GM12878 (cell line): ENCODE measurements at places on chromosomes 11 and 22.
A peak's percentile ranks its signal among the peaks of the same experiment; 100 is the strongest.

GRCh38 chr11:128832121-128832497 is 35.0 kb downstream of the KCNJ1 start:
- H3K4me1 ChIP-seq, result peaks cover 27% of the 10 kb centered on the region
- H3K27me3 ChIP-seq, result no peaks in the 10 kb centered on the region
- peak overlapping the region; percentile 41 for H3K27ac ChIP-seq
- peak overlapping the region; percentile 28; the same call in 1 of the 2 replicates for H3K4me3 ChIP-seq
- DNase-seq, result peak; percentile 40
- no peaks in the 10 kb centered on the region for H3K36me3 ChIP-seq

DNA sequence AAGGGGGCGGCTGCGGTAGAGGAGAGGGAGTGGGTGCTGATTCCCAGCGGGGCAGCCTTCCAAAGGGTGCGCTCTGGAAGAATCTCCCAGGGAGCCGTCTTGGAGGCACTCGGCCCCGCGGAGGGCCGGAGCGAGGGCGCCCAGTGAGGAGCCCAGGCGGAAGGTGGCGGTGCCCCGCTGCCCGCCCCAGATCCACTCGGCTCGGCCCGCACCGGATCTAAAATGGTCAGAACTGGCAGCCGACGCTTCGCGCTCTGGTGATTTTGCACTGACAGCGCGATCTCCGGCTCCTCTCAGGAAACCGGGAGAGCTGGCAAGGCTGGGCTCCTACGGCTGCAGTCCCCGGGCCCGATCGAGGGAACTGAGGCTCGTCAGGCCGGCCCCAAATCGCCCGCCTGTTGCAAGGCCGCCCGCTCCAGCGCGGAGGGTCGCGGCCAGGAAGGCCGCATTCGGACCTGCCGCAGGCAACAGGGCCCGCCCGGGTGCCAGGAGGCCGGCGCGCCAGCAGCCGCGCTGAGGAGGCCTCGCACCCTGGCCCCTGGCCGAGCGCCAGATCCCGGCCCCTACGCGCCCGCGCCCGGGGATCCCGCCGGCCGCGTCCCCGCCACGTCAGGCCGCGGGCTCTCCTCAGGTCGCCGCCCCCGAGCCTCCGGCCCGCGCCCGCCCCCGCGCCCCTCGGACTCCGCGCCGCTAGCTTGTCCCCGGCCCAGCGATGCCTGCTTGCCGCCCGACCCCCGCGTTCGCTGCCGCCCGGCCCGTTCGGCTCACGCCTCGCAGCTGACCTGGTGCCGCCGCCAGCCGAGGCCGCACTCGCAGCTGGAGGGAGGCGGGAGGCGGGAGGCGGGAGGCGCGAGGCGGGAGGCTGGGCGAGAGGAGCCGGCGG is at the start of gene KLHL22:
Gene KLHL22 (minus strand): TSS at position 818 of the 883 bp plus-strand sequence. CDS start 6,584 bp downstream, outside the sequence.
- peaks cover 10% of the 10 kb centered on the region; the same call in 1 of the 2 replicates for H3K4me1 ChIP-seq
- peak within 1 kb of the TSS; percentile 82 for H3K27ac ChIP-seq
- H3K4me3 ChIP-seq, result peak within 1 kb of the TSS; percentile 90
- DNase-seq, result no peak
- H3K36me3 ChIP-seq, result no peaks in the 10 kb centered on the region
- no peaks in the 10 kb centered on the region for H3K27me3 ChIP-seq

DNA sequence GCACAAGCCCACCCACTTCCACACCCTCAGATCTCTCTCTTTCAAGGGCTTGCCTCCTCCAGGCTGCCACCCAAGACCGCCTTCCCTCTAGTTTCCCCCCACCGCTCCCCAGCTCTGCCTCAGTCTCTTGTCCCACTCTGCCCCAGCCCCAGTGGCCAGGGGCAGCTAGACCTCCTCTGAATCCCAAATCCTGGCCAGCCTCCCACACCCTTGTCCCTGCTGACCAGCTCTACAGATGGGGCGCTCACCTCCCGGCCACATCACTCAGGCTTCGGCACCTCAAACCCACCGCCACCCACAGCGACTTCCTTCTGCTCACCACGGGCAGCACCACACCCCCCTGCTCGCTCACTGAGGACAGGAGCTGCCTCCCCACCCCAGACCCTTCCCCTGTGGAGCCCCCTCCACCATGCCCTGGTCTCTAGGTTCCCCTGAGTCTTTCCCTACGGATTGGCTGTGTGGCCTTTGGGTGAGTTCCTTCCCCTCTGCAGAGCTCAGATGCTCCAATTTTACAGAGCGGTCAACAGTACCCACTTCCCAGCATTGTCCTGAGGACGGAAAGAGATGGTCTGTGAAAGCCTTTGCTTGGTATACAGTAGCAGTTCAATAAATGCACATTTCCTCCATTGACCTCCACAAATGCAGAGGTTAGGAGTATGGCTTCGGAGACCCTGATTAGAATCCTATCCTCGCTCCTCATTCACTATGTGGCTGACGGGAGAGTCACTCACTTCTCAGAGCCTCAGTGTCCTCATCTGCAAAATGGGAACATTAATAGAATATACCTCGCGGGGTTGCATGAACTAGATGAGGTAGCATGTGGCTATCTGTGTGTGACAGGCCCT is 11.5 kb upstream of the SPI1 start:
- DNase-seq, result no peak
- no peaks in the 10 kb centered on the region; the same call in 1 of the 2 replicates for H3K36me3 ChIP-seq
- peaks cover 33% of the 10 kb centered on the region for H3K4me1 ChIP-seq
- no peak overlapping the region for H3K4me3 ChIP-seq
- H3K27me3 ChIP-seq, result no peaks in the 10 kb centered on the region
- no peak overlapping the region for H3K27ac ChIP-seq

- H3K4me3 ChIP-seq, result no peak overlapping the region
- H3K36me3 ChIP-seq, result no peaks in the 10 kb centered on the region
- no peaks in the 10 kb centered on the region; the same call in 1 of the 2 replicates for H3K27me3 ChIP-seq
- no peak overlapping the region for H3K27ac ChIP-seq
These were observed 60.0 kb downstream of the MYO7A start for GRCh38 chr11:77187776-77188632.

GRCh38 chr11:130511765-130512164 is 63.3 kb downstream of the ADAMTS15 start:
- no peak for DNase-seq
- H3K4me1 ChIP-seq, result no peaks in the 10 kb centered on the region
- no peak overlapping the region for H3K27ac ChIP-seq
- H3K36me3 ChIP-seq, result no peaks in the 10 kb centered on the region
- H3K4me3 ChIP-seq, result no peak overlapping the region

- DNase-seq, result no peak
- H3K4me3 ChIP-seq, result no peak overlapping the region
- H3K27me3 ChIP-seq, result no peaks in the 10 kb centered on the region
- H3K27ac ChIP-seq, result no peak overlapping the region
These were observed 41.8 kb downstream of the BARX2 start for GRCh38 chr11:129417458-129417857.

GRCh38 chr11:57983191-57983590 is 40.5 kb upstream of the OR9Q1 start:
- H3K27ac ChIP-seq, result no peak overlapping the region
- H3K4me1 ChIP-seq, result no peaks in the 10 kb centered on the region
- no peaks in the 10 kb centered on the region for H3K27me3 ChIP-seq
- DNase-seq, result no peak
- no peak overlapping the region for H3K4me3 ChIP-seq
- no peaks in the 10 kb centered on the region for H3K36me3 ChIP-seq

DNA sequence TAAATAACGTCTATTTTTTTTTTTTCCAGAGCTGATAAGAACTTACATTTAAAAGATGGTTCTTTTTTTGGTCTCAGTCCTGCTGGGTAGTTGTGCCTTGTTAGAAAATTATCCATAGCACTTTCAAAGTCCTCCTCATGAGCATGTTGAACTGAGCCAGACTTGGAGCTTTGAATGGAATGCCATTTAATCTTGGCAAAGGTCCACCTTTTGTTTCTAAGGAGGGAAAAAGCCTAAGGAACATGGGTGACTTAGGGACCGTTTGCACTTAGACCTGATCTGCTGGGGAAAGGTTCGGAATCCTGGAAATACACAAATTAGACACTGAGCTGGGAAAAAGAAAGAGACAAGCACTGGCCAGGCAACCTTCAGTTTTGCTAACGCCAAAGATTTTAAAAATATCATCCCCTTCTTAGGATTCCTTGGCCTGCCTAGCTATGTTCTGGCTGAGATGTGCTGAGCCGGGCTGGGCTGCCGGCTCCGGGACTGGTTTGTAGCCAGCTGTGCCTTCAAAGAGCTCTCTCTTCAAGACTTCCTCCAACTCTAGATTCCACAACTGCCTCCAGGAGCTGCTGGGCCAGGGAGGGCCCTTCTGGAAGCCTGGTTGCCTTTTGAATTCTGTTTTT is 67.4 kb downstream of the ENDOD1 start:
- no peaks in the 10 kb centered on the region for H3K36me3 ChIP-seq
- no peak overlapping the region for H3K4me3 ChIP-seq
- peaks cover 2% of the 10 kb centered on the region; the same call in 1 of the 2 replicates for H3K4me1 ChIP-seq
- H3K27ac ChIP-seq, result no peak overlapping the region
- no peak for DNase-seq
- no peaks in the 10 kb centered on the region for H3K27me3 ChIP-seq

GRCh38 chr11:106468531-106468930 is 391.1 kb downstream of the AASDHPPT start:
- DNase-seq, result no peak
- H3K27ac ChIP-seq, result no peak overlapping the region
- H3K4me1 ChIP-seq, result no peaks in the 10 kb centered on the region
- no peak overlapping the region for H3K4me3 ChIP-seq

DNA sequence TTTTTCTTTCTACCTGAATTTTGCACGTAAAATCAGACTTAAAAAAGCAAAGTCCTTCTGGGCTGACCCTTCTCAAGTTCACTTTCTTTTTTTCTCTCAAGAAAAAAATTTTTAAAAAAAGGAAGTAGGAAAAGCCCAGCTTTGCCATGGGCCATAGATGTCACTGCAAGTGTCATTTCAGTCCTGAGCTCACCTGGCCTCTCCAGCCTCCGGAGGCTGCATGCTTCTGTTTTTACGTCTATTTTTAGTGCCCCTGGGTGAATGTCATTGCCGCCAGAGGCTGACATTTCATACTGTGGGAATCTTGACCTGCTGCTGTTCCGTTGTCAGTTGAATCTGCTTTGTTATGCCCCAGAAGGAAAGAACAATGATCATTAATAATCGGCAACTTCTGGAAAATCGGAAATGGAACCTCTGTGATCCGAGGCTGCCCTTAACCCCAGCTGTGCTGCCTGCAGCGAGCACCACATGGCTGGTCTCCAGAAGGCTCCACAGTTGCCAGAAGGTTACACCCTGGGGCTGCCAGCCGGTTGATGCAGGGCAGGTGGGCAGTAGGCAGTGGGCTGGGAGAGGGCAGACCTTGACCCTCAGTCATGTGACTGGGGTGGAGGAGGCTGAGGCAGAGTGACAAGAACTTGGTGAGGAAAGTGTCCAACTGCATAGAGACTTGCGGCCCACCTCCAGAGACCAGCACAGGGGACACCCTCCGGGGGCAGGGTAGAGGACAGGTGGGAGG is 16.7 kb upstream of the MYEOV start:
- no peaks in the 10 kb centered on the region for H3K27me3 ChIP-seq
- peak; percentile 51 for DNase-seq

DNA sequence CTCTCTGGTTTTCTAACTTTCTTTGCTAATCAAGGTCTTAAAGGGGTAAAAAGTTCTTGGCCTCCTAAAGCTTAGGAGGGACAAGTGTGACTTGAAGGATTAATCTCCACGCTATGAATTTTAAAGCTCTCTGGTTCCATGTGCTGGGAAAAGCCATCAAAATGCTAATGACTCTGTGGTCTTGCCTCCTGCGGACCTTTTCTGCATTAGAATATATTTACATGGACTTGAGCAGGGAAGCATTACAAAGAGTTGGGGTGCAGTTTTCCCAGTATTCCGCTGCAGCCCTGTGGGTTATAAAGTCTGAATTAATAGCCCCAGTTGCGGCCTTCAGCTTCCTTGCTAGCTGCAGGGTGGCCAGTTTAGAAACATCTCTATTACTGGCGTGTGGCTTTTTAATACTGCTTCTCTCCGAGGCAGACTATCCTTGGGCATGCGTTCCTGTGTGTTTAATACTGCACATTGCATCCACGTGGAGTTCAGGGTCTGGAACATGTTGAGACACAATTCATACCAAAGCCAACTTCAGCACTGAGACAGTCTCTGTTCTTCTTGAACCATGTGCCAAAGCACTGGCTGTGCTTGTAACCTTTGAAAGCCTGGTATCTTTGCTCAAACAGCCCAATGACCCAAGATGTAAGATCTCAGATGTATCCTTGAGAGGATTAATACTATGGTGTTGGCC is 27.3 kb downstream of the TSPAN18 start:
- no peaks in the 10 kb centered on the region for H3K27me3 ChIP-seq
- DNase-seq, result no peak
- no peak overlapping the region for H3K4me3 ChIP-seq
- H3K27ac ChIP-seq, result no peak overlapping the region

- DNase-seq, result no peak
- H3K27ac ChIP-seq, result peak overlapping the region; percentile 83
- peak overlapping the region; percentile 57 for H3K4me3 ChIP-seq
- H3K36me3 ChIP-seq, result peaks cover 11% of the 10 kb centered on the region
These were observed 13.5 kb upstream of the SORL1-AS1 start for GRCh38 chr11:121466063-121466794.

- H3K4me3 ChIP-seq, result no peak overlapping the region
- no peak for DNase-seq
- no peaks in the 10 kb centered on the region for H3K4me1 ChIP-seq
- no peaks in the 10 kb centered on the region; the same call in 1 of the 2 replicates for H3K27me3 ChIP-seq
- H3K36me3 ChIP-seq, result no peaks in the 10 kb centered on the region
- H3K27ac ChIP-seq, result no peak overlapping the region
These were observed 175.7 kb upstream of the TTC12 start for GRCh38 chr11:113138731-113139130.

DNA sequence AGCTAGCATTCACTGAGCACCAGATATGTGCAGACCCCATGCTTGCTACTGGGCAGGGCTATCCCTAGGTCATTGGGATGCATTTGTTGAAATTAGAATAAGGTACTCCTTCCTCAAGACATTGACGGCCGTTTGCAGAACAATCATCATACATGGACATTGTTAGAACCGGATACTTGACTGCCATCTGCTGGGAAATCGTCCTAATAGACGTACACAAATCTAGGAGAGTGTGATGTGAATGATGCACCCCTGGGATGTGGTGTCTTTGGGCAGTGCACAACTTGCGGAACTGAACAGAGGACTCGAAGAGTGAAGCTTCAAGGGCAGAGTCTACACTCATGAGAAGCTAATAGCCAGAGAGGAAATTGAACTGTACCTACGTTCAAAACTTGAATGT is 35.9 kb downstream of the MYO18B start:
- no peak overlapping the region for H3K4me3 ChIP-seq
- no peaks in the 10 kb centered on the region for H3K4me1 ChIP-seq
- H3K27ac ChIP-seq, result no peak overlapping the region
- DNase-seq, result peak; percentile 11
- H3K27me3 ChIP-seq, result no peaks in the 10 kb centered on the region

GRCh38 chr11:129298988-129299387 is 76.7 kb upstream of the BARX2 start:
- no peaks in the 10 kb centered on the region for H3K4me1 ChIP-seq
- H3K27ac ChIP-seq, result no peak overlapping the region
- DNase-seq, result no peak
- H3K27me3 ChIP-seq, result no peaks in the 10 kb centered on the region
- H3K4me3 ChIP-seq, result no peak overlapping the region
